T-helper 17 cell (primary cell): ENCODE measurements at places on chromosomes 6 and 20. TPM values are rescaled to one million over a fixed set of nuclear protein-coding genes. Genes with fewer than 3 reads are reported as not detected.

Gene COL9A1
- not detected for total RNA-seq

Gene EFCAB8
- total RNA-seq, result 1.8 TPM

Gene PHACTR1
- total RNA-seq, result 11.1 TPM

Gene TNXB
- total RNA-seq, result 11.4 TPM

Gene SLC17A3
- total RNA-seq, result 2.4 TPM

Gene HRH3
- not detected for total RNA-seq

Gene CCDC170
- not detected for total RNA-seq

Gene SALL4
- 0.32 TPM for total RNA-seq

Gene LCA5
- total RNA-seq, result 0.08 TPM

Gene NR2E1
- not detected for total RNA-seq

Gene CPNE5
- total RNA-seq, result 16.0 TPM

Gene EYA4
- not detected for total RNA-seq

- peak overlapping the region; percentile 80 for H3K27ac ChIP-seq
- peak overlapping the region; percentile 28 for H3K4me3 ChIP-seq
- no peaks in the 10 kb centered on the region for H3K27me3 ChIP-seq
- peaks cover 5% of the 10 kb centered on the region for H3K4me1 ChIP-seq
- peaks cover 3% of the 10 kb centered on the region for H3K36me3 ChIP-seq
- no peak for DNase-seq
Observed at GRCh38 chr6:4066029-4066755, 12.7 kb downstream of the FAM217A start.

DNA sequence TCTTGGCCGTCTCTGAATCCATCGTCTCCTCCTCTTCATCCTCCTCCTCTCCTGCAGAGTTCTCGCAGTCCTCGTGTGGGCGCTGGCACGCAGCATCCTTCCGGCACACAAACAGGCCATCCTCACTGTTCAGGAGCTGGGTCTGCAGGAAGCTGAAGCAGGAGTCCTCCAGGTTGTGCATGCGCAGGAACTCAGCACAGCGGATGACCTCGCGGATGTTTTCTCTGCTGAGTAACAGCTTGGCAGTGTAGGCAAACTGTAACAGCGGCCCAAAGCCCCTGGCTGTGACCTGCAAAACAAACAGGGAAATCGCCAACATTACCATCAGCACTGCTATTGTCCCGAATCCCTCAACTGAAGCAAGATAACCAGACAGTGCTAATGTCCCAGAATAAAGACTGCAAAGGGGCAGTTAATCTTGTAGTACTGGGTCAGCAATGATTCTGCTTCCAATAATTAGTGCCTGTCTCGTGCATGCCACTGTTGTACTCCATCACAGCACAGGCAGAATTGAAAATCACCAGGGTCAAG, 57.4 kb downstream of the GJA10 start:
- peaks cover 4% of the 10 kb centered on the region for H3K36me3 ChIP-seq
- H3K27me3 ChIP-seq, result no peaks in the 10 kb centered on the region
- no peak for DNase-seq
- peak overlapping the region; percentile 93 for H3K27ac ChIP-seq
- peak overlapping the region; percentile 31 for H3K4me3 ChIP-seq
- H3K4me1 ChIP-seq, result peaks cover 33% of the 10 kb centered on the region

- no peaks in the 10 kb centered on the region for H3K27me3 ChIP-seq
- H3K4me1 ChIP-seq, result peaks cover 72% of the 10 kb centered on the region
- no peak for DNase-seq
- H3K4me3 ChIP-seq, result no peak overlapping the region
Observed at GRCh38 chr6:31405996-31406395, 2.6 kb downstream of the MICA start.

- no peak overlapping the region for H3K4me3 ChIP-seq
- peaks cover 9% of the 10 kb centered on the region for H3K4me1 ChIP-seq
- H3K36me3 ChIP-seq, result peaks cover 12% of the 10 kb centered on the region
- no peaks in the 10 kb centered on the region for H3K27me3 ChIP-seq
- H3K27ac ChIP-seq, result peak overlapping the region; percentile 21
- DNase-seq, result no peak
Observed at GRCh38 chr6:149403534-149403933, 3.5 kb downstream of the SUMO4 start.

DNA sequence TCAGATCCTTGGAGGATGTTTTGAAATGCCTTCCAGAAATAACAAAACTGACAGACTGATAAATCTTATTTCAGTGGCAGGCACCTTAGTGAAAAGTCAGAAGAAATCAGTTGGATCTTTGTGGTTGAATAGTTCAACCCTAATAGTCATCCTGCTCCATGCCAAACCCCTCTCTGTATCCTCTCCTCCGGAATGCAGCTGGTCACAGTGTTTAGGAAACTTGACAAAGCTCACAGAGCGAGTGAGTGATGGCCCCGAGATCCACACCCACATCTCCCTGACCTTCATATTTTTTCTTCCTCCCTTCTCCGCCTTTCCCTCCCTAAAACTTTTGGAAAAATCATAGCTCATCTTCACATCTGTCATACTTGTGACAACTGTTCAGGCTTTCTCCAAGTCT, 464.8 kb upstream of the CDH4 start:
- H3K4me3 ChIP-seq, result no peak overlapping the region
- no peaks in the 10 kb centered on the region for H3K36me3 ChIP-seq
- DNase-seq, result no peak
- no peak overlapping the region for H3K27ac ChIP-seq

GRCh38 chr20:18101125-18101810, 36.4 kb upstream of the KAT14 start:
- H3K4me3 ChIP-seq, result no peak overlapping the region
- DNase-seq, result no peak
- peaks cover 2% of the 10 kb centered on the region for H3K4me1 ChIP-seq
- no peak overlapping the region for H3K27ac ChIP-seq
- no peaks in the 10 kb centered on the region for H3K36me3 ChIP-seq

- peaks cover 4% of the 10 kb centered on the region for H3K36me3 ChIP-seq
- peaks cover 58% of the 10 kb centered on the region for H3K27me3 ChIP-seq
- DNase-seq, result no peak
- H3K4me1 ChIP-seq, result no peaks in the 10 kb centered on the region
- H3K4me3 ChIP-seq, result no peak overlapping the region
- no peak overlapping the region for H3K27ac ChIP-seq
Observed at GRCh38 chr6:168106633-168107005, 27.6 kb upstream of the FRMD1 start.

- H3K27me3 ChIP-seq, result peaks cover under 1% of the 10 kb centered on the region
- no peaks in the 10 kb centered on the region for H3K36me3 ChIP-seq
Observed at GRCh38 chr20:56175884-56176283, 72.6 kb upstream of the MC3R start.
